Activated CD4-positive, alpha-beta T cell treated with anti-CD3 and anti-CD28 coated beads, Interleukin-2, amount 10 ng/mL, durations not matched to agents 24 days and 14 days (primary cell): ENCODE measurements at places on chromosomes 13 and 19. TPM values are rescaled to one million over a fixed set of nuclear protein-coding genes. Genes with fewer than 3 reads are reported as not detected.

The C19orf85 gene
- total RNA-seq: not detected in 2 replicates

The BICRA gene
- 10.5 and 11.9 TPM in 2 replicates for total RNA-seq

The ZNF433 gene
- 0.14 and 0.21 TPM in 2 replicates for total RNA-seq

The LATS2 gene
- total RNA-seq: 1.7 and 2.2 TPM in 2 replicates

The CCDC70 gene
- total RNA-seq: not detected in 2 replicates

The PRTN3 gene
- total RNA-seq: not detected in 2 replicates

DNA sequence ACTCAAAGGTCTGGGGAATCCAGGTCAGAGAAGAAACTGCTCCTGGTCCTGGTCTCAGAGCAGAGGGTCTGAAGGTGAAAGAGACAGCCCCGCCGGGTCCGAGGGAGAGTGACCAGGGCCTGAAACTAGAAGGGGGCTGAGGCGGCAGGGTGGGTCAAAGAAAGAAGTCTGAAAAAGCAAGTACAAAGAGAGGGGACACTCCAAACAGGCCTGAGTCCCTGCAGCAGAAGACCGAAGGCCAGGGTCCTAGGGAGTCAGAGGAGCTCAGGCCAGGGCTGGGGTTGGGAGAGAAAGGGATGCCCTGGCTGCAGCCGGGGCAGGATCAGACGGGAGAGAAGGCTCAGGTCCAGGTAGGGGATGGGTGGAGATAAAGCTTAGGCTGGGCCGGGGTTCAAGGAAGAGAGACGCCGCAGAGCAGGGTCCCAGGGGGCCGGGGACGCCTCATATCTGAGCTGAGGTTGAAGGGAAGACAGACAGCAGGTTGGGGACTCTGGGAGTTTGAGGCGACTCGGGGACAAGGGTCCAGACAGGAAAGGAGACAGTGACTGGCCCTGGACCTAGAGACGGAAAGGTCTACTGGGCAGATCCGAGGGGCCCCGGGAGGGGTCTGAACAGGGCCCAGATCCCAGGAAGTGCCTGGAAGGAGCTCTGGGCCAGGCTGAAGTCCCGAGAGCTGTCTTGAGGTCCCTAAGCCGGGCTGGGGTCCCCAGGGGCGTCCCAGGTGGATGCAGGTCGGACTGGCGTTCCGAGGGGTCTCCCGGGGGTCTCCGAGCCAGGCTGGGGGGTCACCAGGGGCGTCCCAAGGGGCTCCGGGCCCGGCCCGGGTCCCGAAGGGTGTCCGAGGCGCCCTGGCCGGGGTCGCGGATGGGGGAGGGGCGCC, 795 bp downstream of the MLLT1 start:
- H3K4me3 ChIP-seq: peak overlapping the region; percentile 95
- H3K27ac ChIP-seq: peak overlapping the region; percentile 92
- H3K4me1 ChIP-seq: peaks cover 23% of the 10 kb centered on the region
- peaks cover 12% of the 10 kb centered on the region for H3K36me3 ChIP-seq
- peak; percentile 67 for DNase-seq
- peaks cover 2% of the 10 kb centered on the region for H3K27me3 ChIP-seq

DNA sequence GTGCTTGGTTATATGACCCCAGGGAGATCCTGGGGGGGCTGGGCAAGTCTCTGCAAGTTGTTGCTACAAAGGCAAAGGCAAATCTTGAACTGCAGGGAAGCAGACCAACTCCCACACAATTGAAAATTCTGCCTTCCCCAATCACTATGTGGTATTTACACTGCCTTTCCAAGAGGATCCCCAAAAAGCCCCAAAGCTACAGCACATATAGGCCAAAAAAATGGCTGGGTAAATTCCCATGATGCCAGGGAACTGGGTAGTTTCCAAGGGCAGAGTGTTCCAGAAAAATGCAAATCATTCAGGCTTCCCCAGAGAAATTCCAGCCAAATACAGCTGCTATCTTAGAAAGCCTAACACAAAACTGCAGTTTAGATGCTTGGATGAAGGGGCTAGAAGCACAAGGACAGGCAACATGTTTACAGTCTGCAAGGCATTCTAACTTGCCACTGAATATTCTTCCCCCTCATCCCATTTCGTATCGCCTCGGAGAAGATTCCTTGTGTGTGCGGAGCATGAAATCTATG, 6.2 kb downstream of the FOXO1 start:
- H3K27me3 ChIP-seq: no peaks in the 10 kb centered on the region
- no peak for DNase-seq
- H3K4me1 ChIP-seq: peaks cover 53% of the 10 kb centered on the region
- peak overlapping the region; percentile 20 for H3K4me3 ChIP-seq

- peaks cover 8% of the 10 kb centered on the region for H3K27me3 ChIP-seq
- H3K36me3 ChIP-seq: peaks cover 25% of the 10 kb centered on the region
- peak overlapping the region; percentile 84 for H3K4me3 ChIP-seq
- H3K27ac ChIP-seq: peak overlapping the region; percentile 91
- peaks cover 47% of the 10 kb centered on the region for H3K4me1 ChIP-seq
- DNase-seq: peak; percentile 96
These were observed 109.5 kb downstream of the KCNRG start for GRCh38 chr13:50124536-50125303.

DNA sequence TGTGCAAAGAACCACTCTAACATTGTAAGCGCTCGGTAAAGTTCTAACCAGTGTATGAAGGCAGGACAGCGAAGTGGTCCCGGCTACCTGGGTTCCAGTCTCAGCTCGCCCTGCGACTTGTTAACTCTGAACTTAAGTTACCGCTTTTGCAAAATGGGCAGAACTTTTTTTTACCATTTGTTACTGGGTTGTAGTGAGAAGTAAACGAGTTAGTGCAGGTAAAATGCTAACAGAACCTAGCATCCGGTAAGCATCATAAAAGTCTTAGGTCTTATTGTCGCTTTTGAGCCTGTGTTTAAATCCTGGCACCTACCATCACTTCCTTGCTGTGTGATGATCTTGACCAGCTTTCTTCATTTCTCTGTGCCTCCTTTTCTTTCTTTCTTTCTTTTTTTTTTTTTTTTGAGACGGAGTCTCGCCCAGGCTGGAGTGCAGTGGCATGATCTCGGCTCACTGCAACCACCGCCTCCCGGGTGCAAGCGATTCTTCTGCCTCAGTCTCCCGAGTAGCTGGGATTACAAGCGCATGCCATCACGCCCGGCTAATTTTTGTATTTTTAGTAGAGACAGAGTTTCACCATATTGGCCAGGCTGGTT, 734 bp upstream of the TRMT1 start:
- peak overlapping the region; percentile 97 for H3K27ac ChIP-seq
- H3K36me3 ChIP-seq: peaks cover 38% of the 10 kb centered on the region
- peaks cover 33% of the 10 kb centered on the region for H3K4me1 ChIP-seq
- peak overlapping the region; percentile 97 for H3K4me3 ChIP-seq
- H3K27me3 ChIP-seq: no peaks in the 10 kb centered on the region

- peaks cover 9% of the 10 kb centered on the region for H3K4me1 ChIP-seq
- H3K4me3 ChIP-seq: no peak overlapping the region
- peaks cover 6% of the 10 kb centered on the region for H3K27me3 ChIP-seq
- no peaks in the 10 kb centered on the region for H3K36me3 ChIP-seq
- peak; percentile 63 for DNase-seq
These were observed 43.8 kb downstream of the DCT start for GRCh38 chr13:94435604-94436226.

- no peak overlapping the region for H3K27ac ChIP-seq
- no peak overlapping the region for H3K4me3 ChIP-seq
- no peak for DNase-seq
- no peaks in the 10 kb centered on the region for H3K27me3 ChIP-seq
- H3K4me1 ChIP-seq: no peaks in the 10 kb centered on the region
These were observed 174.1 kb downstream of the RGCC start for GRCh38 chr13:41631296-41631965.

DNA sequence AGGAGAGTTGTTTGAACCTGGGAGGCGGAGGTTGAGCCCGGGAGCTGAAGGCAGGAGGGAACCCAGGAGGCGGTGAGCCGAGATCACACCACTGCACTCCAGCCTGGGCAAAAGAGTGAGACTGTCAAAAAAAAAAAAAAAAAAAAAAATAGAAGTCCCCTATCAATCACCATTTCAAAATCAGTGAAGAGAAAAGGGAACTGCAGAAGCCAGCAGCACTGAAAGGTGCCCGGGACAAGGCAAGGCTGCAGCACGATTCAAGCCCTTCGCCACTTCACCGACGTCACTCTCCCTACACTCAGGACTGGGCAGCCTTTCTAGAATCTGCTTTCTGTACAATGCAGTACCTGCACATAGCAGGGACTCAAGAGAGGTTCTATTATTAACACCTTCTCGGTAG, 21.9 kb upstream of the USP12 start:
- no peaks in the 10 kb centered on the region for H3K36me3 ChIP-seq
- peaks cover 5% of the 10 kb centered on the region for H3K27me3 ChIP-seq
- no peak for DNase-seq
- H3K4me3 ChIP-seq: no peak overlapping the region

DNA sequence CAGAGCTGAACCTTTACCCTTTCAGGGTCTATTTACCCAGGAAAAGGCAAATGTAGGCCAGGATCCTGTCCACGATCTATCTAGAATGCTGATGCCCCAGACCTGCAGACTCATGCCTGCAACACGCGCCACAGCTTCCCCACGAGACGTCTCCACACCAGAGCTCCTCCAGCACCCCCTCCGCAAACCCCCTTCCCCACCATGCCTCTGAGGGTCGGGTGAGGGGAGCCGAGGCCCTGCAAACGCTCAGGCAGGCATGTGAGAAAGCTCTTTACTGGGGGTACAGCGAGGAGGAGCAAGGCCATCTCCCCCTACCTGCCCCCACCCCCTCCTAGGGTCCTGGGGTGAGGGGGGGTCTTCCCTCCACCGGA, 8.9 kb downstream of the DYRK1B start:
- H3K27me3 ChIP-seq: no peaks in the 10 kb centered on the region
- peaks cover 5% of the 10 kb centered on the region for H3K4me1 ChIP-seq
- H3K36me3 ChIP-seq: peaks cover 23% of the 10 kb centered on the region
- no peak overlapping the region for H3K4me3 ChIP-seq
- no peak for DNase-seq

DNA sequence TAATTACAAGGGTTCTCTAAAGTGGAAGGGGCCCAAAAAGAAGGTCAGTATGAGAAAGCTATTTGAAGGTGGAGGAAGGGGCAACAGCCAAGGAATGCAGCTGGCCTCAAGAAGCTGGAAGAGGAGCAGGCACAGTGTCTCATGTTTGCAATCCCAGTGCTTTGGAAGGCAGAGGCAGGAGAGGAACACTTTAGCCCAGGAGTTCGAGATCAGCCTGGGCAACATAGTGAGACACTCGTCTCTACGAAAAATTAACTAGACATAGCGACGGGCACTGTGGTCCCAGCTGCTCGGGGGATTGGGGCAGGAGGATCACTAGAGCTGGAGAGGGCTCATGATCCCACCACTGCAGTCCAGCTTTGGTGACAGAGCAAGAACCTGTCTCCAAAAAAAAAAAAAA, 656 bp upstream of the NEK3 start:
- H3K4me1 ChIP-seq: peaks cover 41% of the 10 kb centered on the region
- peak overlapping the region; percentile 81 for H3K27ac ChIP-seq
- no peak for DNase-seq
- peak overlapping the region; percentile 86 for H3K4me3 ChIP-seq
- peaks cover 5% of the 10 kb centered on the region for H3K36me3 ChIP-seq

DNA sequence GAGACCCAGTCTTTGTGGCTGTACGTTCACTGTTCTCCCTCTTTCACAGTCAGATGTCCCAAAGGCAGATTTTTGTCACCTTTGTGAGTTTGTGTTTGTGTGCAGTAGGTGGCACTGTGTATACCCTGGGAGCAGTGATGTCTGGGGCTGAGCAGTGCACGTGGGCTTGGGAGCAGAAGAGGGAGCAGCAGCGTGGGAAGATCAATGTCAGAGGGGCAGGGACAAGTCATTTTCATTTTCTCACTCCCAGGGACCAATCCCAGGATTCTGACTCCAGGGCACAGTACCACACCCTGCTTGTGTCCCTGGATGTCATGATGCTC, 2.0 kb upstream of the PSG6 start:
- H3K36me3 ChIP-seq: no peaks in the 10 kb centered on the region
- H3K4me3 ChIP-seq: no peak overlapping the region
- H3K27me3 ChIP-seq: no peaks in the 10 kb centered on the region
- no peaks in the 10 kb centered on the region for H3K4me1 ChIP-seq
- no peak for DNase-seq

- H3K27me3 ChIP-seq: peaks cover 7% of the 10 kb centered on the region
- no peaks in the 10 kb centered on the region for H3K36me3 ChIP-seq
- DNase-seq: no peak
- peak overlapping the region; percentile 49 for H3K4me3 ChIP-seq
- H3K4me1 ChIP-seq: peaks cover 50% of the 10 kb centered on the region
These were observed 1.2 kb downstream of the FRY start for GRCh38 chr13:32032759-32033158.

DNA sequence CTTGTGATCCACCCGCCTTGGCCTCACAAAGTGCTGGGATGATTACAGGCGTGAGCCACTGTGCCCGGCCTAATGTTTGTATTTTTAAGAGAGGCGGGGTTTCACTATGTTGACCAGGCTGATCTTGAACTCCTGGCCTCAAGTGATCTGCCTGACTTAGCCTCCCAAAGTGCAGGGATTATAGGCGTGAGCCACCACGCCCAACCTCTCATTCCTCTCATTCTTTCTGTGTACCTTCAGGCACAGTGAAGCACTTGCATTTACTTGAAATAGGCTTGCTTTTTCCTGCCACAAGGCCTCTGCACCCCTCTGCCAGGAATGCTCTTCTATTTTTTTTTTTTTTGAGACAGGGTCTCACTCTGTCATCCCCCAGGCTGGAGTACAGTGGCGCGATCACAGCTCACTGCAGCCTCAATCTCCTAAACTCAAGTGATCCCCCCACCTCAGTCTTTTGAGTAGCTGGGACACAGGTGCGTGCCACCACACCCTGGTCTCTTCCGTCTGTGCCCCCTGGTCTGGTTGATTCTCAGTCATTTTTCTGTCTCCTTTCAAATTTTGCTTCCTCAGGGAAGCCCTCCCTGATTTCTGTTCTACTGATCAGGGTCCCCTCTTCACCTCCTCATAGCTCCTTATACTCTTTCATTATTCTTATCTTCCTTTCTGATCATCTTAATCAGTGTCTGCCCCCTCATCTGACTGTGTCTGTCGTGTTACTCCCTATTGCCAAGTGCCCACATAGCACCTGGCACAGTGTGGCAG, 15.1 kb downstream of the ACTMAP start:
- no peaks in the 10 kb centered on the region for H3K27me3 ChIP-seq
- H3K27ac ChIP-seq: no peak overlapping the region
- DNase-seq: no peak
- peaks cover 50% of the 10 kb centered on the region for H3K36me3 ChIP-seq
- peaks cover 2% of the 10 kb centered on the region for H3K4me1 ChIP-seq
- H3K4me3 ChIP-seq: no peak overlapping the region
